ENCODE measurements at places on chromosomes 3 and 15. TPM values are rescaled to one million over a fixed set of nuclear protein-coding genes. Genes with fewer than 3 reads are reported as not detected.
A peak's percentile ranks its signal among the peaks of the same experiment; 100 is the strongest.

The PPM1L gene
- polyA plus RNA-seq, result 0.23 TPM

GRCh38 chr3:164049847-164050246 is 1028.4 kb downstream of the SI start:
- DNase-seq, result no peak

The BCL2A1 gene
- polyA plus RNA-seq, result 0.06 TPM

The ITIH1 gene
- polyA plus RNA-seq, result not detected

- DNase-seq, result no peak
Observed at GRCh38 chr15:48419896-48420295, 88.7 kb downstream of the DUT start.

The FAM227B gene
- 2.4 TPM for polyA plus RNA-seq

- DNase-seq, result no peak
Observed at GRCh38 chr15:62782896-62783295, 259.7 kb upstream of the TPM1 start.

The NXPE3 gene
- 22.0 TPM for polyA plus RNA-seq

DNA sequence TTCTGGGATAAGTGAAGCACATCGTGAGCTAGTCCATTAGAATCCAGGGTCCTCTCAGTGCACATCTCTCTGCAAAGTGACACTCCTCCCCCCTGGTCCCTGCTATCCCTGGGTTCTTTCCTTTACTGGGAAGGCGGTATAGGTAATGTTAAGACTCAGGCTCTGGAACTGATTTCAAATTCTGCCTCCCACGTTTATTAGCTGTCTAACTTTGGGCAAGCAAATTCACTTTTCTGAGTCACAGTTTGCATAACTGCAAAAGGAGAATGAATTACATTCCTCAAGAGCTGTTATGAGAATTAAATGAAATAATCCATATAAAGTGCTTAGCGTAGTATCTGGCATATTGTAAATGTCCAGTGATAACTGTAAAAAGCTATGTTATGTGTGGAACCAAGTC is 168.1 kb upstream of the LRRN1 start:
- DNase-seq, result no peak

DNA sequence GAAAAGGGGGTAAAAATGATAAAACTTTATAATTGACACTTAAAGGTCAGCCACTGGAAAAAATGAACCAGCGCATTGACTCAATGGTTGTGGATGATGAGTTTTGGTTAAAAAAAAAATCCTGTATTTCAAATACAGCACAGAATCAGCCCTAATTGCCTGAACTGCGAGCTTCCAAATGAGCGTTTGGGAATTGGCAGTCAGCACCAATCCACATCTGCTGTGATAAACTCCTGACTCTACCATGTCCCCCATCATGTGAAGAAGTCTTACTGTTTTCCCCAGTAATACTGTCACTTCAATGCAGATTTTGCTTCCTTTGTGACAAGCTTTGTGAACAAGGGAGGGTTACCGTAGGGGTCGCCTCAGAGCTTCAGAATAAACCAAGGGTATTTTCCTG is 235.4 kb downstream of the EBLN2 start:
- DNase-seq, result no peak

DNA sequence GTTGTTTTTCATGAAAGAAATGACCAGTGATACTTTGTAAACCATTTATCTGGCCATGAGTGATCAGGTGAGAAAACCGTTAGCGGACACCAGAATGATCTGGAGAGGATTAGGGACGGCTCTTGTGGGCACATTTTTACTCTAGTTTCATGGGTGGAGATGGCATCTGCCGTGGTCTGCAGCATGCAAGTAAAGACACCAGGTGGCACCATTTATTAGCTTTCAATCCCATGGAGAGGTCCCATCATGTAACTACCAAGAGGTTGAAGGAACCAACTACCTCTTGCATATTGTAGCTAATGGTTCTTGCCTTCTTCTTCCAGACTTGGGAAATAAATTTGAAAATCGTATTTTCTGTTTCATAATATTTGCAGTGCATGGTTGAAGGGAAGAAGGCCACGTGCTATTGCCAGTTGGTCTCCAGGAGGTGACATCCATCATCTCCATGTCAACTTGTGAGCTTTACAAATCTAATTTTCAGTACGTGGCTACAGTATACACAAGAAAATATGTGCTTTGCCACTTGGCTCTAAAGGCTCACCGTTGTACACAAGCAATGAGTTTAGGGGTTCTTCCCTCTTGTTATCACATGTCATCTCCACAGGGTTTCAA is 1.5 kb upstream of the MAPKBP1 start:
- peak; percentile 68 for DNase-seq

The ST8SIA2 gene
- polyA plus RNA-seq, result 0.42 TPM

All from mammary epithelial cell (primary cell).